RPMI7951 (cell line): ENCODE measurements at places on chromosomes 1 and 21.

GRCh38 chr1:119594376-119594775, 53.7 kb downstream of the ZNF697 start:
- DNase-seq: no peak

DNA sequence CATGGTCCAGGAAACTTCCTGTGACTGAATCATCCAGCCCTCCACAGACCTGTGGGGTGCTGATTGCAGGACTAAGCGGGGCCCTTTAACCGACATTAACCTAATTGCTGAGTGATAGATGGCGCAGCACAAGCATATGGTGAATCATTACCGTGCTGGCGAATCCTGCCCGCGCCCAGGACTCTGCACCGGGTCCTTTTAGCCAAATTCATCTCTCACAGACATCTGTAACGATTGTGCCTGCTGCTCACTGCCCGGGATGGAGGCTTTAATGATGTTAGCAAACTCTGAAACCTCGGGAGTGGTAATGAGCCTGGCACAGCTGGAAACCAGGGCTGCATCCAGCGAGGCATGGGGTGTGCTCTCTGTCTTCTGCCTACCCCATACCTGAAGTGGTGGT, 147.3 kb upstream of the CD34 start:
- DNase-seq: no peak

DNA sequence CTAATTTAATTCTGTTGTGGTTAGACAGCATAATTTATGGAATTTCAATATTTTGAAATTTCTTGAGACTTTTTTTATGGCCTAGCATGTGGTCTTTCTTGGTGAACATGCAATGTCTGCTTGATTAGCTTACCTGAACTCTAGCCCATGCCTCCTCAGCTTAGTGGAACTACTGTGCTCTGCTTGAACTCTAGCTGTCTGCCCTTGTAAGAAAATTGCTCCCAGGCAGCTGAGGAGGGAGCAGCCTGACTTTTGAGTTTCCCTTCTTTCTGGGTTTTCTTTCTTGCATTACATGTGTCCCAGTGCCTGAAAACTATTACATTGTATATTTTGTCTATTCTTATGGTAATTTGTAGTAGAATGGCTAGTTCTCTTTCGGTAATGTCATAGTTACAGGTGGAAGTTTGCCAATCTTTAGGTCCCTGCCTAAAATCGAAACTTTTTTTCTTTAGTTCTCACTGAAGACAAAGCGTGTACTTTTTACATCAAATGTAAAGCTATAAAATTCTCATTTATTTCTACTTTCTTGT, 105.3 kb downstream of the MAST2 start:
- no peak for DNase-seq

DNA sequence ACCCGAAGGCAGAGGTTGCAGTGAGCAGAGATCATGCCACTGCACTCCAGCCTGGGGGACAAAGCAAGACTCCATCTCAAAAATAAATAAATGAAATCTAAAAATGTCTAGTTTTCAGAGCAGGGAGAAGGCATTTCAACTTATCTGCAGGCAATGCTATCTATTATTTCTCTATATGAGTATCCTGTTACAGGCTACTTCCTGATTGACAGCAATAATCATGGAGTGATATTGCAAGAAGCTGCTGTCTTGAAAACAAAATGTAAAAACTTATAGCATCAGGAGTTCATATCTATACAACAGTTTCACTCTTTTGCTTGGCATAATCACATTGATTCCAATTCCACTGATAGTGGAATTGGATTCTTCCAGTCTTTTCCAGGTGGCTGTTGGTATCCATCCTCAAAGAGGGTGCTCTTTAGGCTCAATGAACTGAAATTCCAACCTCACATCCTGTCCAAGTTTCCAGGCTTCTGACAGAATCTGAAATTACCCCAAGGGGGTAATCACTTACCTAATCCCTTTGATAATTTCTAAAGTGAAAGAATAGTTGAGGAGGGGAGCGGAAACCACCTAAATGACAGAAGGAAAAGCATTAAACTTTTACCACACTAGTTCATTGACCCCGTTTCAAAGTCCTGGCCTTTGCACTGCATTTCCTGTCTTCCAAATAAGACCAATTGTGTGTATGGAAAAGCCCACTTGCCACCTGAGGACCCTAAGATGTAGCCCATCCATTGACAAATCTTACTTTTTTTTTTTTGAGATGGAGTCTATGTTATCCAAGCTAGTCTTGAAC, 107.6 kb downstream of the GLUL start:
- no peak for DNase-seq

DNA sequence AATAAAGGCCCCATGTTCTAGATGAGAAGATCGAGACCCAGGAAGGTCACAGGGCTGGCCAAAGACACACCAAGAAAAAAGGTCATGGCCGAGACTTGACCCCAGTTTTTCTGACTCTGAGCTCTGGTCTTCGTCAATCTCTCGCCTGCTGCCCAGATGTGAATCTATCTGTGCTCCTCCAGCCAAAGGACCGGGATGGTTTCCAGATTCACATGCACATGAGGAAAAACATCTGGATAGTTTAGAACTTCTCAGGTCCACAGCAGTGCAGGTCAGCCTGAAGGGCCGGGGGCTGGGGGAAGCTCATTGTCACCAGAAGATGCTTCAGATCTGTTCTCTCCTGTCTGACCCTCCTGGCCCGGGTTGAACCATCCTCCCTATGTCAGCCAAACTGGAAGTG, 49.0 kb downstream of the KCNN3 start:
- no peak for DNase-seq

GRCh38 chr1:27596261-27596660, 7.7 kb downstream of the AHDC1 start:
- DNase-seq: no peak

- DNase-seq: no peak
Observed at GRCh38 chr1:87560601-87561360, 232.1 kb downstream of the LMO4 start.

GRCh38 chr1:167465743-167466142, 52.6 kb downstream of the CD247 start:
- no peak for DNase-seq

- DNase-seq: no peak
Observed at GRCh38 chr1:83520797-83521196, 478.1 kb downstream of the TTLL7 start.

DNA sequence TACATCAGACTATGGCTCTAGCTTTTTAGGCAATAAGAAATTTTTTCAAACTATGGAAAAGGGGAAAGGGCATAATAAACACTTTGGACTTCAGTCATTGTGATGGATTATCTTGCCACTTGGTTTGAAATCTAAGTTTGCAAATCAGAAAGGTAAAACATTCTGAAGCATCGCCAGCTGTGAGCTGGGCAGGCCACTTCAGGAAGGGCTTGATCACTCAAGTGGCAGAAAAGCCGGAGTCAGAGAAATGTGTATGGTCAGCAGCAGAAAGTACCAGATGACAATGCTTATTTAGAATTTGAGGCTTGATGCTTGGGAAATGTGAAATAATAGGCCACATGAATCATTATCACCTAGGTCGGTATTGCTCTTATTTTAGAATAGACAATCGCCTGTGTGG, 79.7 kb downstream of the ZNF648 start:
- no peak for DNase-seq

DNA sequence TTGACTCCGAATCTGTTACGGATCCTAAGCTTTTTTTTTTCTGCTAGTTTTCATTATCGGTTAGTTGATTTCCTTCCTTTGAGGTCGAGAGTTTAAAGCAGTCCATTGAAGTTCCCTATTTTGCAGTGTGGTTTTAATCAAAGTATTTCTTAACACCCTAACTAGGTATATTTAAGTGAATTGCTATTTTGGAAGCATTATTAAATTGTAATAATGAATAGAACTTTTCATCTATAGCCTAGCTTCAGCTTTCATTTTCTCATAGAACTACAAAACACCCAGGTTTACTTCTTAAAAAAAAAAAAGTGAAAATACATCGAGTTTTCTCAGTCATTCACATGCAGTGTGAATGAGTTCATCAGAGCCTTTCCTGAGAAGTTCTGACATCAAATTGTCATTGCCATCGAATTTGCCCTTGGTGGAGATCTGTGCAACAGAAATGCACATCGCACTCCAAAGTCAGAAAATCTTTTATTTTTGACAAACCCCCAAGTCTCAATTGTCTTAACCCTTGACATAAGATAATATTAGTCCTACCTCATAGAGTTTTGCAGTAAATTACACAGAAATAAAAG, 1.1 kb upstream of the LBR start:
- no peak for DNase-seq

GRCh38 chr1:53206735-53207379, 10.2 kb downstream of the CPT2 start:
- DNase-seq: no peak

- peak; percentile 64 for DNase-seq
Observed at GRCh38 chr1:22880174-22880601, 92.5 kb downstream of the LACTBL1 start.
